Left renal pelvis (tissue), 4 donors: ENCODE measurements at places on chromosomes 4 and X. TPM values are rescaled to one million over a fixed set of nuclear protein-coding genes. Genes with fewer than 3 reads are reported as not detected.

- DNase-seq: no peak
Observed at GRCh38 chr4:10075158-10075863, 41.3 kb downstream of the WDR1 start.

GRCh38 chr4:145435646-145436045 lies 46.0 kb upstream of the SMAD1 start:
- DNase-seq: no peak

SASH3 gene
- polyA plus RNA-seq: 3.6 TPM

GRCh38 chr4:75327804-75328512 lies 186.2 kb downstream of the RCHY1 start:
- DNase-seq: no peak

DNA sequence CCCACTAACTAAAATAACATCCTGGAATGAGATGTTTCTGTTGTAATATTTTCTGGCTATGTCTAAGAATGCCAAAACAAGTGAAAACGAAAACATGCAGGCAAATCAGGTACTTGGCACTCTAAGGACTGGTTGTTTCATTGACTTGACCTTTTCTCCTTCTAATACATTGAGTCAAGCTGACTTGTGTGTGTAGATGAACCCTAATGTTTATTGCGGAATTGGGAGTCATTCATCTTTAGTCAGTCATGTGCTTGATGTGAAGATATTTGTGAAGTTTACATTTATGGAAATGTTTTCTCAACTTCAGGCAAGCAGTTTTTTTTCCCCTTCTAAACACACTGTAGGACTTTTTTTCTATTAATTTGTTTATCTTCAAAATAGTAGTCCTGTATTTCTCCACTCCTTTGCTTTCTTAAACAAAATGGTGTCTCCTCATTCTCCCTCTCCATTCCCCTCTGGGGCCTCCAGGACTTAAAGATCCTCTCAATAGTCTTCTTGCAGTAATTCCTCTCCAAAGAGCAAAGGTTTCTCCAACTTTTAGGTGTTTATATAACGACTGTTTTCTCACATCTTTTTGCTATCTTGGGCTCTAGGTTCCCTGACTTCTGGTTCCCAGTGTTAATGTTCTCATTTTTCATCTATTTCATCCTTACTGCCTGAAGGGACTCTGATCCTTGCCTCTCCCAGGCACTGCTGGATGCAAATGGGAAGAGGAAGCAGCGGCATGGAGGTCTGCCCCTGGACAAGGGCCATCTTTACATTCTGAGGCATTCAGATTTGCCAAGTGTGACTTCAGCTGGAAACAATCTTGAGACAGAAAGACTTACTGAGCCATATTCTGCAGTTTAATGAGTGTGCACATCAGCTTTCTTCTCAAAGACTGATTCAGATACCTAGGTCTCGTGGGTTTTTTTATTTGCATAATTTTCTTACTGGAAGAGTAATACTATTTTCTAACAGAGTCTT lies 166.4 kb downstream of the ARHGAP6 start:
- no peak for DNase-seq

DNA sequence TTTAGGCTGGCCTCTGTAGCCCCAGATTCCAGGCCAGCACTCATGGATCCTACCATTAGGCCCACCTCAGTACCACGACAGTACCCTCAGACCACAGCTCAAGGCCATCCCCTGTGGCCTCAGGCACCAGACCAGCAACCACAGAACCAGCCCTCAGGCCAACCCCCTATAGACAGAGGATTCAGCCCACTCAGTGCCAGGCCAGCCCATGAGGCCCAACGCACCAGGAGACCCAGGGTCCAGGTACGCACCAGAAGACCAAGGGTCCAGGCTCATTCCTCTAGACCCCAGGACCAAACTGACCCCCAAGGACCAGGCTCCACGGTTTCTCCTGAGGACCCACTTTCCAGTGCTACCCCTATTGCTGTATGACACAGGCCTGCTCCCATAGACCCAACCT lies 39.5 kb upstream of the MAGEC2 start:
- no peak for DNase-seq

GABRG1 gene
- 0.42 TPM for polyA plus RNA-seq

DNA sequence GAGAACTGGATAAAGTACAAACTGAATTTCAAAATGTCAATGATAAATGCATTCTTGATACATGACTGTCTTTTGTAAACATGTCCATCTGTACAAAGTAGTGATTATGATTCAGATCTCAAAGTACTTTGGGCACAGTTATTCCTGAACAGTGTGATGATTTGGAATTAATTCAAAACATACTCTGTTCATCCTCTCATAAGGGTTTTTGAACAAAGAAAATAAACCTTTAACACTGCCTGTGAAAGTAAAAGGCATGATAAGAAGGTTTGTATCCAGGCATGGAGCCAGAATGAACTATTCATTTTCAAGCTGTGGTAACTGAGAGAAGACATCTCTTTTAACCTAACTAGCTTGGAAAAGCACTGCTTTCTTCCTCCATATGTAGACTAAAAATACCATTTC lies 883 bp upstream of the KLHL4 start:
- no peak for DNase-seq

ZNF275 gene
- 19.2 TPM for polyA plus RNA-seq

DNA sequence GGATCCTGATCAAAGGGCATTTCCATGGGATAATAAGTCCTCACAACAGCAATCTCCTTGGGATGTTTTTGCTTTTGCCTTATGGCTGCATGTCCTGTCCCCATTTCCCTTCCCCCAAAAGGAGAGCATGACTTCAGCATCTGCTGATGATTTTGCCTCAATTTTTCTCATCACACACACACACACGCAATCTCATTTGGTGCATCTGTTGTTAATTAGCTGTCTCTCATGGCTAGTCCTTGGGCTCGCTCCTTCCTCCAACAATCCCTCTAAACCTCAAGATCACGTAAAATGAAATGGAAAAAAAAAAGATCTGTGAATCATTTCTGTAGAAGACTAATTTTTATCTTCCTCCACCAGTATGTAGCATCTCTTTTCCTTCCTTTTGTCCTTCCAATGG lies 153.6 kb downstream of the RBMX2 start:
- no peak for DNase-seq

NAA11 gene
- polyA plus RNA-seq: not detected

GRCh38 chr4:99887837-99888236 lies 6.4 kb downstream of the LAMTOR3 start:
- DNase-seq: no peak

AREG gene
- polyA plus RNA-seq: 0.23 TPM

DNA sequence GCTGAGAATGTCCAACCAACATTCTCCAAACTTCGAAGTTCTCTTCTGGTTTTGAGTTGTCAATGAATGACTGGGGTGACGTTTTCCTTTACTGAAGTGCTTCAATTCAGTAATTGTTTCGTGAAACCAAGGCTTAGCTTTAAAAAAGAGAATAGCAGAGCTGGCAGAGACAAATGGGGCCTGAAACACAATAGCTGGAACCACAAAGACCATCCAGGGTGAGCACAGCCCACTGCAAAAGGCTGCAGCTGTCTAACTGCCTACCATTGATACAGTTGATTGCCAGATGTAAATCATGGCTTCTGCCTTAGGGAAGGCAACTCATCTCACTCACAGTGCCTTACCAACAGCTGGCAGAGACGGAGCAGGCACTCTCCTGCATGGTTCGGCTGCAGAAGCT lies 78.7 kb upstream of the ZNF518B start:
- no peak for DNase-seq

DNA sequence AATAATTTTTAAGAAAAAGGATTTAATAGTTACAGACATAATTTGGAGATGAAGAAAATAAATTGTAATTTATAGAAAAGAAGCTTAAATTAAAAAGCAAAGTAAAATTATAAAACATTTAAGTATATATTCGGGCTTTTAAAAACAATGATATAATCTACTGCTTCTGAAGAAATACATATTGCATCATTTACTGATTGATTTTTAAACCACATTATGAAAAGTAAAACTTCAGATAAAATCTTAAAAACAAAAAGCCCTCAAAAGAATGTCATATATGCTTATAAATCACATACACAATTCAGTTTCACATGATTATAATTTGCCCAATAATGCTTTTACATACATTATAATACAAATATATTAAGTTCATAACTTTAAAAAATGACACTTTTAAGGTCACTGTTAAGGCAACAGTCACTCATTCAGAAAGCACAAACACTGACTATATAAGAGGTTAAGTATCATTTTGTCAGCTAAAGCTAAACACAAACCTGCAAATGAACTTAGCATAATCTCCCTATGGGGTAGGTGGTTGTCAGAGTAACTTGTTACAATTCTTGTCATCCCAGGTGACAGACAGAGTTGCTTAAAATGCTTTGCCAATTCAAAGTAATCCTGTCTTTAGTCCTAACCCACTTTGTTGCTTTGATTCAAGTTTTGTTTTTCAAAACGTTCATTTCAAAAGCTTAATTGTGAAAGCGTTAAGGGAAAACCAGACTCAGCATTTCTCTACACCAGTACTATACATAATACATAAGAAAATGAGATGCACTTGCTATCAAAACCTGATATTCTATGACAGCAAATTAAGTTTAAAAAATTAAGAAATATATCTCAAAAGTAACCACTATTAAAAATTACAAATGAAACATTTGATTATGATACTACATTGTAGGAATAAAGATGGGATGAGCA lies 90.6 kb upstream of the MAB21L2 start:
- DNase-seq: no peak

GRCh38 chr4:140706276-140706625 lies 49.9 kb downstream of the TBC1D9 start:
- DNase-seq: no peak

LRAT gene
- 0.80 TPM for polyA plus RNA-seq

NHSL2 gene
- 9.2 TPM for polyA plus RNA-seq

DNA sequence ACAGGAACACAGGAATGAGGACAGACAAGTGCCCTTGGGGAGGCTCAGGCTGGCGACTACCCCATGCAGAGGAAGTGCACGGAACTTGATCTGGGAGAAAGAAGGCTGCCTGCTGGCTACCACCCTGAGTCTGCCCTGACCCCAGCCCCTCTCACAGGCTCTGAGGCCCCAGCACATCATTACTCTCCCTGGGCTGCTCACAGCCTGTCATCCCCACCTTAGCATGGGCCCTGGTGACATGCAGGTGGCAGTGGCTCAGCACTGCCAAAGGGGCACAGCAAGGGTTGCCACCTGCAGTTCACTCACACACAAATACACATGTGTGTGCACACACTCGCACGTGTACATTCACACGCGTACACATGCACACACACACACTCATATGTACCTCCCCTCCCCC lies 26.1 kb upstream of the MAMLD1 start:
- DNase-seq: no peak

DNA sequence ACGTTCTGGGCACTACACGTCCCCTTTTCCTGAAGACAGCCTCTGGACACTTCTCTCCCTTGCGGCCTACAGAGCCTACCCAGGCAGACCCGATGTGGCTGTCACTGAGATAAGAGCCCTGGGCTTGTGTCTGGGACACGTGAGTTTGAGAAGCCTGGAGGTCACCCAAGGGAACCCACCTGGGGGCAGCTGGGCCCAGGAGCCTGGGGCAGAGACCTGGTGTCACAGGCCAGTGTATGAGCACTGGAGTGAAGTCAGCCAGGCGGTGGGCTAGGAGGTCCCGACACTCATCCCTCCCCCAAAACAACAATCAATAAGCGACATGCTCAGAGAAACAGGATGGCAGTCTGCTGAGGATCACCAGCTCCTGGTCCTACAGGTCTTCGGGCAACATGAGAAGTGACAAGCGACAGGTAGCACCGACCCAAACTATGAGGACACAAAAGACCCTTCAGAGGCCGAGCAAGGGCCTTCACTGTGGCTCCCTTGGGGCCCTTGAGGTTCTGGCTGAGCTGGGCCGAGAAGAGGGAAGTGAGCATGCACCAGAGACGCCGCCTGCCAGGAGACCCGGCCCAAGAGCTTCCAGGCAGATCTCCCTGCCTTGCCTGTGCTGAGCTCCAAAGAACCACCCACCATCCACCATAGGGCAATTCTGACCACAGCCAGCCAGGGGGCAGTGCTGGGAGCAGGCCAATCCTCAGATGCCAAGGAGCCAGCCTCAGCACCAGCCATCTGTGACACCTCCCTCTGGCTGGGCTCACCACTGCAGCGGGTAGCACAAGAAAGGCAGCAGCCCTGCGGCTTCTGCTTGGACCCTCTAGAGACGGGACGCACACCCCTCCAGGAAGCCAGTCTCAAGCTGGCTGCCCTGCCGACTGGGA lies 11.0 kb upstream of the DUSP9 start:
- DNase-seq: no peak

DNA sequence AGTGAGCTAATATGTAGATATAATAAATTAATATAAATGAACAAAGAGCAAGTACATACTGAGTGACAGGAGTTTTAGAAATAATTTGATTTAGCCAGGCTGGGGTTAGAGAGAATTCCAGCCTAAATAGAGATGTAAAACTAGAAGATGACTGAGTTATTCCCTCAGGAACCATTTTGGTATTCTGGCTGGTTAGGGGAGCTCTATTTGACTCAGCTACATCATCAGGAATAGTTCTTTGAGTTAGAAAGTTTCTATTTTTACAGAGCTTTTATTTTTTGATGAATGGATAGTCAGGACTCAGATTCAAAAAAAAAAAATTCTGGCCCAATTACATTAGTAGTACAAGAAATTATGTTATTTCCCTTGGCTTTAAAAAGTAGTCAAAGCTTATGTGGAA lies 180.4 kb upstream of the MID1 start:
- DNase-seq: no peak

MAGEC1 gene
- not detected for polyA plus RNA-seq

GRCh38 chr4:189090174-189090814 lies 850.4 kb upstream of the FRG1 start:
- DNase-seq: no peak

DNA sequence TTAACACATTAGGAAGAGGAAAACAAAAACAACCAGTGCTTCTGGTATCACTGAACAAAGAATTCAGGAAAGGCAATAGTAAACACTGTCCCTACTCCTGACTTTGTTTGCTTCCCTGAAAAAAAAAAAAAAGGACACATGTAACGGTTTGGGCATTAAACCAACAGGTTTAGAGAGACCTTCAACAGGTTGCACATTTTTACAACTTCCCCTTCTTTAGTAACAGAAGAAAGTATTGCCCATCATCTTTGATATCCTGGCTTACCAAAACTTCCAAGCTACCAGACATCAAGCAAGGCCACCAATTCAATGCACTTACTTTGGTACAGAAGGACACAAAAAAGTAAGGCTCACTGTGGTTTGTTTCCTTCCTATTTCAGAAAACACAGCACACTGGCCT lies 131.9 kb upstream of the MAP3K15 start:
- DNase-seq: no peak

USP17L26 gene
- not detected for polyA plus RNA-seq

DNA sequence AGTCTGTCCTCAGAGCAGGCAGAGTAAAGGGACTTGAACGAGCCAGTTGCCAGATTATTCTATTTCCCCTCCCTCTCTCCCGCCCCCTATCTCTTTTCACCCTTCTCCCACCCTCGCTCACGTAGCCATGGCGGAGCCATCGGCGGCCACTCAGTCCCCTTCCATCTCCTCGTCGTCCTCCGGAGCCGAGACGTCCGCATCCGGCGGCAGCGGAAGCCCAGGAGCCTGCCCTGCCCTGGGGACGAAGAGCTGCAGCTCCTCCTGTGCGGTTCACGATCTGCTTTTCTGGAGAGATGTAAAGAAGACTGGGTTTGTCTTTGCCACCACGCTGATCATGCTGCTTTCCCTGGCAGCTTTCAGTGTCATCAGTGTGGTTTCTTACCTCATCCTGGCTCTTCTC lies 106.2 kb upstream of the SMAD1 start:
- no peak for DNase-seq

KCNIP4 gene
- 16.7 TPM for polyA plus RNA-seq
